A549 treated with Hydrocortisone at 1 μM for 4 hours (cell line): ENCODE measurements at places on chromosomes 3 and 15. TPM values are rescaled to one million over a fixed set of nuclear protein-coding genes. Genes with fewer than 3 reads are reported as not detected.

SLC22A14 gene
- total RNA-seq: 0.05 to 0.06 TPM (median 0.06 TPM) in 4 of 5 replicates, not detected in the other

RNU5B-1 gene
- total RNA-seq: not detected in 5 replicates

DNAH12 gene
- 0.01 to 0.10 TPM (median 0.05 TPM) in 5 replicates for total RNA-seq

TGM5 gene
- not detected in 5 replicates for total RNA-seq

LIPH gene
- 4.8 to 7.6 TPM (median 5.5 TPM) in 5 replicates for total RNA-seq

USP50 gene
- total RNA-seq: not detected in 5 replicates

GOLGA8S gene
- total RNA-seq: 0.08 to 0.22 TPM (median 0.14 TPM) in 5 replicates

TRIM59 gene
- 7.0 to 11.3 TPM (median 8.5 TPM) in 5 replicates for total RNA-seq

ACP3 gene
- 0.10 TPM in 1 of 5 replicates, not detected in the others for total RNA-seq
